ENCODE measurements at places on chromosomes 5 and 9. TPM values are rescaled to one million over a fixed set of nuclear protein-coding genes. Genes with fewer than 3 reads are reported as not detected.

- no peaks in the 10 kb centered on the region for H3K36me3 ChIP-seq
- no peaks in the 10 kb centered on the region for H3K27me3 ChIP-seq
- H3K4me1 ChIP-seq: no peaks in the 10 kb centered on the region
- H3K27ac ChIP-seq: no peak overlapping the region
- no peak for DNase-seq
- no peak overlapping the region for H3K4me3 ChIP-seq
These were observed 303.7 kb downstream of the CCDC171 start for GRCh38 chr9:15856591-15856990.

DNA sequence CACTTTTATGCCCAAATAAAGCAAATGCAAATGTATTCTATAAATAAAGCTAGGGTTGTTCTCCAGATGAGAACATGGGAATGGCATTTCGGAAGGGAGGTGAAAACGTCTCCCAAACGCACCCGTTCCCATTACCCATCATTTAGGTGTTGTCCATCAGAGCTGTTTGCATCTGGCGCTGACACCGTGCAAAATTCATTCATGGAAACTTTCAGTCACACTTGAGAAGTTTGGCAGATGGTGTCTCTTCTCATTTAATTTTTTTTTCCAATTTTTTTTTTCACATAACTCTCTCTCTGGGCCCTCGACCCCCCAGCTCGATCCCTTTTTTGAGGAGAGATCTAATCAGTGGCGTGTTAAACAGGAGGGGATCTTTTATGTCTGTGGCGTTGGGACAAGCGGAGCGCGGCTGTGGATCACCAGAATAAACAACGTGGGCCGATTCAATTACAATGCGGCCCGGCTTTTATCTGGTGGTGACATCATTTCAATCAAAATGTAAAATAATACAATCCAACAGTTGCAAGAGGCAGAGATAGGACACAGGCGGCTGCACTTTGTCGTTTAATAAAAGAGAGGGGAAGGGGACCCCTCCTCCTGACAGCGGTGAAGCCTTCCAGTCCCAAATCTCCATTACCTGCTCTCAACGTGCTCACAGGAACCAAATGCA, 246.1 kb upstream of the IRX4 start:
- H3K4me3 ChIP-seq: no peak overlapping the region
- no peak overlapping the region for H3K27ac ChIP-seq
- H3K27me3 ChIP-seq: no peaks in the 10 kb centered on the region
- peak; percentile 58 for DNase-seq
- no peaks in the 10 kb centered on the region for H3K4me1 ChIP-seq

- no peaks in the 10 kb centered on the region for H3K27me3 ChIP-seq
- no peak overlapping the region for H3K4me3 ChIP-seq
These were observed 857.4 kb downstream of the MAT2B start for GRCh38 chr5:164362835-164363234.

DNA sequence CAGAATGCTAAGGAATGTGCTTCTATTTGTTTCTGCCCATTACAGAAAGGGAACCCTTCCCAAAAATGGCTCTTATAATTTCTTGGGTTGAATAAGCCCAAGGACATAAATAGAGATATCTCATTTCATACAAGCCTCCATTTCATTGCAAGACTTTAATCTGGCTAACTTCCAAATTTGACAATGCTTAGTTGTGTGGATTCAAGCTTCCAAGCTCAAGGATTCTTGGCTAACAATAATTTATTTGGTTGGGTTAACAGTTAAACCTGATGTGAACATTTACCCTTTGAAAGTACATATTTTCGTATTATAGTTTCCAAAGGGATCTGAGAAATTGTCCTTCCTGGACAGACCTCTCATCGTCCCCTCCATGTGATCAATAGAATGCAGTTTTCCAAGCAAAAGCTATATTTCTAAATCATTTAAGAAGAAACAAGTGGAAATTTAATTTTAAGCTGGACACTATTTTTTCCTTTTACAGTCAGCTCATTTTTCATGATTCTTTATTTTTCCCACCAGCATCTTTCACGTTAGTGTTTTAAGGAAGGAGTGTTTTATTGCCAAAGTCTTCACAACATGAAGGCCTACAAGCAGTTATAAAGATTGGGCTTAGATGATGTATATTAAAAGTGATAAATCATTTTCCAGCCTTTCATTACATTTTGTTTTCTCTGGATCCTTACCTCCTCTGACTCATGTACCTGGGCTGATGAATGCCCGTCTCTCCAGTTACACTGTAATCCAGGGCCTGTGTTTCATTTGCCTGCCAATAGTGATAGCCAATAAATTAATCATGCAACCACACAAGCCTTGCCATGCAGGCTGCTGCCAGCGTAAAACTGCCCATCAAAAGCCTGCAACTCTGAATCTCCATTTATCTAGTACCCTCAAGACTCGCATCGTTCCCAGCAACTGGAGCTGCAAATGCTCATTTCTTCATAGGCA, 176.7 kb downstream of the NTRK2 start:
- no peaks in the 10 kb centered on the region for H3K36me3 ChIP-seq
- H3K27me3 ChIP-seq: no peaks in the 10 kb centered on the region
- no peak for DNase-seq
- H3K27ac ChIP-seq: no peak overlapping the region
- H3K4me3 ChIP-seq: no peak overlapping the region
- H3K4me1 ChIP-seq: no peaks in the 10 kb centered on the region

- no peak for DNase-seq
- no peak overlapping the region for H3K27ac ChIP-seq
- no peaks in the 10 kb centered on the region for H3K27me3 ChIP-seq
- H3K4me1 ChIP-seq: no peaks in the 10 kb centered on the region
- no peak overlapping the region for H3K4me3 ChIP-seq
These were observed 226.9 kb downstream of the MAN2A1 start for GRCh38 chr5:109916481-109917153.

F12 gene
- 0.43 TPM for total RNA-seq

DNA sequence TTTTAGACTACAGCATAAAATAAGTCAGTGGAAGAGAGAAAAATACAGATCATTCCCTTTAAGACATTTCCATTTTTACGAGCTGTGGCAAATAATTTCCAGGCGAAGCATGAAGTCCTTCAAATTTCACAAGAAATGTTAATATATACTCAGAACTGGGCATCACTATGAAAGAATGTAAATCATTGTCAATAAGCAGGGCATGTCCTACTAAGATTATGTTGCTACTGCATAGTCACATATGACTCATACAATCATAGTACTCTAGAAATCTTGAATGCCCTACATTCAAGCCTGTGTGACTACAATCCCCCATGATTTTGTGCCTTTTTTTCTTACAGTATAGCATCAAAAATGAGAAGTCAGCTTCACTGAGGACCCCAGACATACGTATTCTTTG, 485.2 kb upstream of the FTMT start:
- no peaks in the 10 kb centered on the region for H3K4me1 ChIP-seq
- DNase-seq: no peak
- no peaks in the 10 kb centered on the region for H3K27me3 ChIP-seq
- H3K36me3 ChIP-seq: no peaks in the 10 kb centered on the region

DNA sequence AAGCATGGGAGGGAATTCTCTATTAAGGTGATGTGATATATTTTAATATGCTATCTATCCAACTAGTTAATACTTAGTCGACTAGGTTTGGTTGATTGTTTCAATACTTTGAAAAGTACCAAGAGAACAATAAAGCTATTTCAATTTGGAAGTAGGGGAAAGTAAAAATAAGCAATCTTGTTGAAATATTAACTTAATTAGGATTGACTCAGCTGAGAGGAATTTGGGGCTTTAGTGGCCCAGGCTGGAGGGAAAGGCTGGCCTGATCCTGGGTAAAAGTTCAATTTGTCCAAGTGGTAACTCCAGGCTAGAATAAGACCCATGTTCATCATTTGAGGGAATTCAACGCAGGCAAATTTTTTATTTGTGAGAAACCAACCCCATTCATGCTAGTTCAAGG, 48.6 kb downstream of the NMUR2 start:
- H3K27me3 ChIP-seq: no peaks in the 10 kb centered on the region
- no peak for DNase-seq
- no peaks in the 10 kb centered on the region for H3K4me1 ChIP-seq
- H3K36me3 ChIP-seq: no peaks in the 10 kb centered on the region

PCDHGB6 gene
- total RNA-seq: 5.0 TPM

DNA sequence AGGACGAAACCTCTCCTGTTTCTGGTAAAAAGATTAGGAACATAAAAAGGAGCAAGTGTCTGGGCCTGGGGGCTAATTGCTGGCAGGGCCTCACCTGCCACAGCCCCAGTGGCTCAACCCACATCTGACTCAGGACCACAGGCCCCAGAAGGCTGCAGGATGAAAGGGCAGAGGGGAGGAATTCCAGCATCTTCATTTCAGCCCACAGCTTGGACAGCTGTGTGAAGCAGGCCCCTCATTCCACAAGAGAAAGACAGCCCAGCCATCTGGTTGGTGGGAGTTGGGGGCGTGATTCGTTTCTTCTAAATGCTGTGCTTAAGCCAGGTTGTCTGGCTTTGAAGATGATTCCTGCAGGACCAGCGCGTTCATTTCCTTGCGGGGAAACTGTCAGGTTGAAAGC, 29.1 kb downstream of the NKX2-5 start:
- H3K27ac ChIP-seq: no peak overlapping the region
- no peak overlapping the region for H3K4me3 ChIP-seq
- no peaks in the 10 kb centered on the region for H3K4me1 ChIP-seq
- no peak for DNase-seq

CCL27 gene
- not detected for total RNA-seq

- no peak overlapping the region for H3K27ac ChIP-seq
- no peaks in the 10 kb centered on the region for H3K4me1 ChIP-seq
- H3K4me3 ChIP-seq: no peak overlapping the region
These were observed 299.9 kb upstream of the MSX2 start for GRCh38 chr5:174424219-174425053.

LMBRD2 gene
- 10.5 TPM for total RNA-seq

GRCh38 chr5:137281201-137281600, 217.9 kb downstream of the SPOCK1 start:
- H3K4me3 ChIP-seq: no peak overlapping the region
- DNase-seq: no peak
- peaks cover 39% of the 10 kb centered on the region for H3K4me1 ChIP-seq
- H3K27ac ChIP-seq: peak overlapping the region; percentile 80
- H3K27me3 ChIP-seq: no peaks in the 10 kb centered on the region
- H3K36me3 ChIP-seq: no peaks in the 10 kb centered on the region

- H3K27me3 ChIP-seq: no peaks in the 10 kb centered on the region
- H3K27ac ChIP-seq: no peak overlapping the region
- H3K4me3 ChIP-seq: no peak overlapping the region
These were observed 50.5 kb downstream of the GADD45G start for GRCh38 chr9:89655056-89655989.

DNA sequence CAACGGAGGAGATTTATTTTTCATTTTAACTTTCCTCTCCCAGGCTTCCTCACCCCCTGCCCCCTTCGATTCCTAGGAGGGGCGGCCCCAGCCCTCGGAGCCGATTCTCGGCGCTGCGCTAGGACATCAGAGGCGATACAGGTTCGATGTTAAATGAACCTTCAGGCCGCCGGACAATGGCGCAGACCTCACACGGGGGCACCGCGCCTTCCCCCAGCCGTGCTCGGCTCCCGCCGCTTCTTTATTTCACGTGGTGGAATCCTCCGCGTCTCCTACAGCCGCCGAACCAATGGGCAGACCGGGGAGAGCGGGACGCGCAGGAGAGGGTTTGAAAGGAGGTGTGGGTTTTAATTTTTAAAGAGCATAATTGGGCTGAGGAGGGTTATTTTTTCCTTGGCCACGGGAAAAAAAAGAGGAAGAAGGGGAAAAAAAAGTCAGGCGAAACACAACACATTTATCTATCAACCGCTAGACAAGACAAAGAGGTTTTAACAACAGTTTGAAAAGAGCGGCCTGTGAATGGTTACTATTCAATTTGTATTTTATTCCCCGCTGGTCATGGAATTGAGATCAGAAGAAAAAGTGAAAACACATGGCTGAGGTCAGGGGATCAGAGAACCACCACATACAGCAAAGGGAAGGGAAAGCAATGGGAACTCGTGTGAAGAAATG, 126.8 kb downstream of the TMEM174 start:
- H3K4me1 ChIP-seq: peaks cover 34% of the 10 kb centered on the region
- H3K27ac ChIP-seq: no peak overlapping the region
- no peaks in the 10 kb centered on the region for H3K36me3 ChIP-seq
- peak overlapping the region; percentile 7 for H3K4me3 ChIP-seq
- peaks cover 44% of the 10 kb centered on the region for H3K27me3 ChIP-seq

FCN2 gene
- not detected for total RNA-seq

SLC25A48 gene
- total RNA-seq: not detected

MRPS30 gene
- total RNA-seq: 110 TPM

DNA sequence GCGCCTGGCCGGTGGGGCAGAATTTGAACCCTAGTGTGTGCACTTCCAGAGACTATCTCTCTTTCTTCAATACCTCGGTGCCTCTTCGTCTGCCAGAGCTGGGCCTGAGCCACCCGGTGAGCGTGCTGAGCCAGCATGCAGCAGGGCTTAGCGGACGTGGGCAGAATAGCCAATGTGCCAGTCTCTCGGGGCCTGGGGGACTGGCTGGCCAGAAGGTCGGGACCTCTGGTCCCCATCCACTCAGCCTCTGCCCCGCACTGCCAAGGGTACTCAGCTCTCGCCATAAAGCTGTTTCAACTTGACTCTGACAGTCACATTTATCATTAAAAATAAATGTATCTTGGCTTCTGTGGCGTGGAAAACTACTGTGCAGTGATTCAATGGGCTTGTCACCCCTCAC, 4.2 kb upstream of the FIBCD1 start:
- peaks cover 26% of the 10 kb centered on the region for H3K4me1 ChIP-seq
- H3K27me3 ChIP-seq: peaks cover 5% of the 10 kb centered on the region
- H3K36me3 ChIP-seq: no peaks in the 10 kb centered on the region
- H3K4me3 ChIP-seq: no peak overlapping the region
- no peak overlapping the region for H3K27ac ChIP-seq
- no peak for DNase-seq

CCNB1 gene
- total RNA-seq: 1.2 TPM

- H3K27ac ChIP-seq: no peak within 1 kb of the TSS
- no peaks in the 10 kb centered on the region for H3K27me3 ChIP-seq
- no peaks in the 10 kb centered on the region for H3K36me3 ChIP-seq
These were observed at the start of gene LRRTM2 for GRCh38 chr5:138874771-138875551. TSS of gene LRRTM2 (minus strand) at chr5:138875335. CDS start at chr5:138874911, 424 bp downstream.

MYOZ3 gene
- total RNA-seq: 2.0 TPM

GRCh38 chr5:124454081-124454480, 292.4 kb downstream of the ZNF608 start:
- H3K36me3 ChIP-seq: no peaks in the 10 kb centered on the region
- no peak for DNase-seq
- no peak overlapping the region for H3K27ac ChIP-seq
- peaks cover 22% of the 10 kb centered on the region for H3K4me1 ChIP-seq
- H3K27me3 ChIP-seq: no peaks in the 10 kb centered on the region

- no peaks in the 10 kb centered on the region for H3K36me3 ChIP-seq
- H3K27ac ChIP-seq: no peak within 1 kb of the TSS
- H3K27me3 ChIP-seq: peaks cover 16% of the 10 kb centered on the region
- H3K4me3 ChIP-seq: peak within 1 kb of the TSS; percentile 40
- no peak for DNase-seq
These were observed at the start of gene MARCHF11 for GRCh38 chr5:16179511-16179935. TSS of gene MARCHF11 (minus strand) at chr5:16179791. CDS start at chr5:16179575, 216 bp downstream.
